Thymus (tissue), 14 donors: ENCODE measurements at places on chromosomes 7 and 10. TPM values are rescaled to one million over a fixed set of nuclear protein-coding genes. Genes with fewer than 3 reads are reported as not detected.
A peak's percentile ranks its signal among the peaks of the same experiment; 100 is the strongest.

DNA sequence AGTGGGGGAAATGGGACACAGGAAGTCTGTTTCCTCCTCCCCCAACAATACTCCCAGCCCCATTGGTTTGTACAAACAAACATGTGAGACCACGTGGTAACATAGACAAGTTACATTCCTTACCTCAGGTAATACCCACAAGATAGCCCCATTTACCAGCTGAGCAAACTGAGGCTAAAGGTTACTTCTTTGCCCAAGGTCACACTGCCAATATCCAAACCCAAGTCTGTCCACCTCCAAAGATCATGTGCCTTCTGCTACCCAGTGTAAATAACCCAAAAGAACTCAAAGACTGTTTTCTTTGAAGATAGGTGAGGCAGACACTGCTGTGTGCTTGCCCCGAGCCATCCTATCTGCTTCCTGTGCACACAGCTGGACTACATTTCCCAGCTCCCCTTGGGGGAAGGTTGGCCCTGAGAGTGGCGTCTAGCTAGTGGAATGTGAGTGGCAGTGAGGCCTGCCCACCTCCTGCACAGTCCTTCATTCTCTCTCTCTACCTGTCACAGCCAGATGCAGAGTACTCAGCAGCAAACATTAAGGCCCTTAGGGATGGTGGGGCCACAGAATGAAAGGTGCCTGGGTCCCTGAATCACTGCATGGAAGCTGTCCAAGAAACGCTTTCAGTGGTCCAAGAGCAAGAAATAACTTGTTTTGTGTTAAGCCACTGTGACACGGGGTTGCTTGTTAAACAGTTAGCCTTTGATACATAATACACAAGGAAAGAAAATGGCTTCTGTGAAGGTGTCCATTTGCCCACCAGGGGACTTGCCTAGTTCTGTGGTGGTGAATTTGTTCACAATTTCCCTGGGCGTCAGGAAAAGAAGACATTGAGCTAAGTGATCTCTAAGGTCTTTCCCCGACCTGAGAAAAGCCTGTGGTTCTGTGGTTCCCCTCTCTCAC lies 257.7 kb upstream of the NFE2L3 start:
- H3K4me1 ChIP-seq: peaks cover 42% of the 10 kb centered on the region
- DNase-seq: peak; percentile 73
- H3K27me3 ChIP-seq: no peaks in the 10 kb centered on the region
- H3K27ac ChIP-seq: peak overlapping the region; percentile 58
- H3K4me3 ChIP-seq: no peak overlapping the region

Gene OGDH
- 26.9 TPM for total RNA-seq

DNA sequence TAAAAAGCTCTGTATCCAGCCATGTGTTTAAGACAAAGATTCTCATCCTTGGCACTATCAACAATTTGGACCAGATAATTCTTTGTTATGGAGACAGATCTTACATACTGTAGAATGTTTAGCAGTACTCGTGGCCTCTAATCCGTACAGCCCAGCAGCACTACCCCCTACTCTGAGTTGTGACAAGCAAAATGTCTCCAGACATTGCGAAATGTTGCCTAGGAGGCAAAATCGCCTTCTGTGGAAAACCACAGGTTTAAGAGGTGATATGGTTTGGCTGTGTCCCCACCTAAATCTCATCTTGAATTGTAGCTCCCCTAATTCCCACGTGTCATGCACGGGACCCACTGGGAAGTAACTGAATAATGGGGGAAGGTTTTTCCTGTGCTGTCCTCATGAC lies 186.7 kb downstream of the CHCHD3 start:
- H3K27ac ChIP-seq: no peak overlapping the region
- no peaks in the 10 kb centered on the region for H3K36me3 ChIP-seq
- no peaks in the 10 kb centered on the region for H3K27me3 ChIP-seq
- H3K4me3 ChIP-seq: no peak overlapping the region
- DNase-seq: no peak

DNA sequence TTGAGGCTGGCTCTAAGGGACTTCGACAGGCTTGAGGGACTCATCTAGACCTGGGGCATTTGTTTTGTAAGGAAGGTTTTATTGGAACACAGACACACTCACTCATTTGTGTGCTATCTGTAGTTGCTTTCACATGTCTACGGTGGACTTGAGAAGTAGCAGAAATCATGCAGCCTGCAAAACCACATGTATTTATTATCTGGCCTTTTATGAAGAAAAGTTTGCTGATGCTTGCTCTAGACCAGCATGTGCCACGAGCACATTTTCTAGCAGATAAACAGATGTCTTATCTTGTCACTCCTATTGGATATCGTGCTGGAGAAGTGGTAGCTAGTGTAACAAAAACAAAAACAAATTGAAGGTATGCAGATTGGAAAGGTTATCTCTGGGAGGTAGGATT lies 9.8 kb downstream of the UPP1 start:
- no peaks in the 10 kb centered on the region for H3K36me3 ChIP-seq
- no peak for DNase-seq
- no peaks in the 10 kb centered on the region for H3K4me1 ChIP-seq
- no peak overlapping the region for H3K27ac ChIP-seq
- no peak overlapping the region for H3K4me3 ChIP-seq

- H3K36me3 ChIP-seq: no peaks in the 10 kb centered on the region
- no peak for DNase-seq
- no peak overlapping the region for H3K27ac ChIP-seq
Observed at GRCh38 chr7:17661982-17662585, 278.2 kb downstream of the SNX13 start.

GRCh38 chr7:105014693-105015389 lies 836 bp downstream of the KMT2E start:
- DNase-seq: peak; percentile 69
- H3K4me3 ChIP-seq: peak overlapping the region; percentile 100
- peak overlapping the region; percentile 100 for H3K27ac ChIP-seq
- H3K36me3 ChIP-seq: no peaks in the 10 kb centered on the region
- H3K4me1 ChIP-seq: peaks cover 8% of the 10 kb centered on the region

DNA sequence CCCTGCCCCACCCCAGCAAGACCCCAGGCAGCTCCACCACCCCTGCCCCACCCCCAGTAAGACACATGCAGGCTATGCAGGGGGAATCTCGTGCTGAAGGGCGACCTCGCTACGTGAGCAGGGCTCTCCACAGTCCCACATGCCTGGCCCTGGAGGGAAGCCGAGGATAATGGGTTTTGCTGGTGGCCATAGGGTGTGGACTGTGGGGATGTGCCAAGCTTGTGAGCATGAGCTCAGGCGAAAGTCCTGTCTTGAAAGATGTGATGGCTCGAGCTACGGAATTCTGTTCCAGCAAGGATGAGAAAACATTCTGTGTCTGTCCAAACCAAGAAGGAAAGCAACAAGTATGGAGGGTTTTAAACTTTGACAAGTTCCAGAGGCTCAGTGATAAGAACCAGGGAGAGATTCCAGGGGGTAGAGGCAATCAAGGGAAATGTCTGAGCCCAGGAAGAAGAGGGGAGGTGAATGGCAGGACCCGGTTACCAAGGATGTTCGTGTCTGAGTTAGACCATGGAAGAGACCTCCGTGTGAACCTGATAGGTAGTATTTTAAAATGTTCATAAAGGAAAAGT lies 63.1 kb downstream of the PYROXD2 start:
- no peak overlapping the region for H3K4me3 ChIP-seq
- H3K27ac ChIP-seq: no peak overlapping the region
- no peaks in the 10 kb centered on the region for H3K36me3 ChIP-seq
- peaks cover 27% of the 10 kb centered on the region for H3K27me3 ChIP-seq
- no peaks in the 10 kb centered on the region for H3K4me1 ChIP-seq
- no peak for DNase-seq

- no peaks in the 10 kb centered on the region for H3K4me1 ChIP-seq
- H3K27me3 ChIP-seq: no peaks in the 10 kb centered on the region
- no peaks in the 10 kb centered on the region for H3K36me3 ChIP-seq
- no peak for DNase-seq
- no peak overlapping the region for H3K4me3 ChIP-seq
- no peak overlapping the region for H3K27ac ChIP-seq
Observed at GRCh38 chr7:95052566-95053094, 145.2 kb downstream of the PPP1R9A start.

Gene SLC13A1
- under 0.01 TPM for total RNA-seq

Gene SND1
- total RNA-seq: 104 TPM

- H3K4me3 ChIP-seq: no peak overlapping the region
- no peak for DNase-seq
- H3K27ac ChIP-seq: no peak overlapping the region
- H3K4me1 ChIP-seq: no peaks in the 10 kb centered on the region
- no peaks in the 10 kb centered on the region for H3K36me3 ChIP-seq
- H3K27me3 ChIP-seq: no peaks in the 10 kb centered on the region
Observed at GRCh38 chr10:112071596-112072133, 111.9 kb downstream of the GPAM start.

DNA sequence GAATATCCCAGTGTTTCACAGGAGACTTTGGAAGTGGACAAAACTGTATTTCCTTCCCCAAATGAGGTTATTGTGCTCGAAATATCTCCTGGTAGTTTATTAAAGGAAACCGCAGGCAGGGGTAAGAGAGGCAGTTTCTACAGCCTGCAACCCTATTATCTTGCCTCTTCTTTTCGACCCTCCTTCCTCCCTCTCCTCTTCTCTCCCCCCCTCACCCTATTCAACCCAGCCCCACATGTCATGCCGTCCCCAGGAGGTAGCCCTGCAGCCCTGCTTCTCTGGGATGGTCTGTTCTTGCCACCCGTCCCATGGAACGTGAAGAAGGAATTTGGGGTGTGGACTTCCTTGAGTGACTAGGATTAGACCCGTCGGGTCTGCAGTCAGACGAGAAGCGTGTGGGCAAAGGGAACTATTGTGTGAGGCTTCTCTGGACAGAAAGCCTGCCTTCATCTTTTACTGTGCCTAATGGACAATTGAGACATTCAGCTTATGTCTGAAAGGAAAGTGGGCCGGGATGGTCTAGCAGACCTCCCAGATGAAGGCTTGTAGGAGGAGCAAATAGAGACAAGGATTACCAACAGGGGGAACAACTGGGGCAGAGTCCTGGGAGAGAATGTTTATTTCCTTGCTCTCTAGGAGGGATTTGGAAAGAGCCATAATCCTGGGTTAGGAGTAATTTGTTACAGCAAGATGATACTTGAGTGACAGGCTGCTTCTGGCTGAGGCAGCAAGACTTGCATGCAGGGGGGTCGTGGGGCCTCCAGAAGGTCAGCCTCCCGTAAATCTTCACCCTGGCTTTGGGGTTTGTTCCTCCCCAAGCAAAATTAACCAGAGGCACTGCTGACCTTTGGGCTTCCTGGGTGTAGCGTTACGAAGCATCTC lies 77.8 kb downstream of the TCF7L2 start:
- peaks cover 6% of the 10 kb centered on the region for H3K4me1 ChIP-seq
- H3K27ac ChIP-seq: no peak overlapping the region
- no peak for DNase-seq
- no peak overlapping the region for H3K4me3 ChIP-seq
- no peaks in the 10 kb centered on the region for H3K36me3 ChIP-seq

Gene GNG11
- 32.2 TPM for total RNA-seq

GRCh38 chr10:67763499-67764011 lies 67.6 kb upstream of the CTNNA3 start:
- peak overlapping the region; percentile 72 for H3K4me3 ChIP-seq
- peak overlapping the region; percentile 99 for H3K27ac ChIP-seq
- no peaks in the 10 kb centered on the region for H3K27me3 ChIP-seq
- DNase-seq: peak; percentile 70
- H3K36me3 ChIP-seq: no peaks in the 10 kb centered on the region

- no peaks in the 10 kb centered on the region for H3K27me3 ChIP-seq
- no peak overlapping the region for H3K27ac ChIP-seq
- H3K36me3 ChIP-seq: no peaks in the 10 kb centered on the region
- no peak overlapping the region for H3K4me3 ChIP-seq
Observed at GRCh38 chr10:87703771-87704170, 44.1 kb downstream of the PAPSS2 start.

- H3K4me1 ChIP-seq: no peaks in the 10 kb centered on the region
- DNase-seq: no peak
- no peaks in the 10 kb centered on the region for H3K27me3 ChIP-seq
- H3K4me3 ChIP-seq: no peak overlapping the region
- no peaks in the 10 kb centered on the region for H3K36me3 ChIP-seq
- no peak overlapping the region for H3K27ac ChIP-seq
Observed at GRCh38 chr7:110168010-110168409, 922.9 kb upstream of the LRRN3 start.

Gene GRIFIN
- not detected for total RNA-seq

Gene EFCAB10
- 0.14 TPM for total RNA-seq

DNA sequence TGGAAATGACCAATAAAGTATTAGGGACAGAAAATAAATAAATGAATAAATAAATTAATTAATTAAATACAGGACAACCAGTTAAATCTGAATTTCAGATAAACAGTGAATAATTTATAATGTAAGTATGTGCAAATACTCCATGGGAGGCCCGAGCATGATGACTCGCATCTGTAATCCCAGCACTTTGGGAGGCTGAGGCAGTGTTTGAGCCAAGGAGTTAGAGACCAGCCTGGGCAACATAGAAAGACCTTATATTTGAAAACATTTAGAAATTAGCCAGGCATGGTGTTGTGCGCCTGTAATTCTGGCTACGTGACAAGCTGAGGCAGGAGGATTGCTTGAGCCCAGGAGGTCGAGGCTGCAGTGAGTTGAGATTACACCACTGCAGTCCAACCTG lies 123.7 kb downstream of the CUL2 start:
- no peaks in the 10 kb centered on the region for H3K27me3 ChIP-seq
- H3K27ac ChIP-seq: no peak overlapping the region
- no peak overlapping the region for H3K4me3 ChIP-seq
- H3K4me1 ChIP-seq: no peaks in the 10 kb centered on the region
- no peak for DNase-seq

DNA sequence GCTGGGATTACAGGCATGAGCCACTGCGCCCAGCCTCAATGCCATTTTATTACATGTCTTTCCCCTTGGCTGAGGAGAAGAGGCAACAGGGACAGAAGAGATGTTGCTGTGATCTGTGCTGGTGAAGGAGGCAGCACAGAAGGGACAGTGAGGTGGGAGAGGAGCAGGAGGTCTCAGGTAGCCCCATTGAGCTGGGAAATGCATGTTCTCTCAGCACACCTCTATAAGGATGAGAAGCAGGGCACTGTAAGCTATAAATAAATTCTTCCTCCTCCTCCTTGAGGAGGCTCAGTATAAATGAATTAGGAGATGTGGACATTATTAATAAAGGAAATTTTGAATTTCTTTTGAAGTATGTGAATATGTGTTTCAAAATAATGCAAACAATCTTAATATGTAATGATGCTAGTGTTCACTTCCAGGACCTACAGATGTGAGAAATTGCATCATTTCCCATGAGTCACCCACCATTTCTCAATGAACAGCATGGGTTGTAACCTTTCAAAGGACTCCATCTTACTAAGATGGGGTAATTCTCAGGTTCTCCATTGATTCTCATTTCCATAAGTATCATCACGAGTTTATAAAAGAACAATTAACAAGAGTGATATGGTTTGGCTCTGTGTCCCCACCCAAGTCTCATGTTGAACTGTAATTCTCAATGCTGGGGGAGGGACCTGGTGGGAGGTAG lies 88.9 kb upstream of the ODAD2 start:
- DNase-seq: no peak
- H3K27me3 ChIP-seq: no peaks in the 10 kb centered on the region
- H3K27ac ChIP-seq: no peak overlapping the region
- H3K4me3 ChIP-seq: no peak overlapping the region
- H3K4me1 ChIP-seq: no peaks in the 10 kb centered on the region

- H3K4me1 ChIP-seq: no peaks in the 10 kb centered on the region
- H3K4me3 ChIP-seq: no peak overlapping the region
- DNase-seq: no peak
- H3K27me3 ChIP-seq: no peaks in the 10 kb centered on the region
Observed at GRCh38 chr7:21367081-21367480, 60.8 kb upstream of the SP4 start.

Gene DDX50
- total RNA-seq: 62.9 TPM
